ENCODE measurements at places on chromosomes 5 and 9.

- DNase-seq = no peak
These were observed 14.2 kb downstream of the TCERG1 start for GRCh38 chr5:146461319-146461718.

- DNase-seq = peak; percentile 56
These were observed 185.5 kb downstream of the HSD17B3 start for GRCh38 chr9:96116275-96117064.

DNA sequence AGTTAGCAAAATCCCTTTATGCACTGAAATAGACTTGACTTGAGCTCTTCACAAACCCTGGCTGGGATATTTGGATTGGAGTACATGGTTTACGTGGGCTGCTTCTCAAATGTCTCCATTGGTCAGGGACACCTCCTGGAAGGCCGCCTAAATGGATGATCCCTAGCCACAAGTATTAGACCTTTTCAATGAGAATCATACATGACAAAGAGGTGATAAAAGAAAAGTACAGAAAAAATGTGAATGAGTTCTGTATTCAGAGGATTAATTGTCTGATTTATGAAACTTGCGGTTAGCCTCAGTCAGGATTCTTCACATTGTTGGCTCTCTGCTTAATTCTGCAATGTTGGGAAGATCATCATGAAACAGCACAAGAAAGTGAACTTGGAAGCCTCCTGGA, 752.8 kb upstream of the ADAMTS16 start:
- no peak for DNase-seq

- DNase-seq = no peak
These were observed 3.1 kb upstream of the IL7R start for GRCh38 chr5:35853631-35854030.

GRCh38 chr9:20683351-20684034, 566 bp upstream of the FOCAD start:
- no peak for DNase-seq

- DNase-seq = no peak
These were observed 130.9 kb downstream of the CCDC192 start for GRCh38 chr5:127834094-127834531.

DNA sequence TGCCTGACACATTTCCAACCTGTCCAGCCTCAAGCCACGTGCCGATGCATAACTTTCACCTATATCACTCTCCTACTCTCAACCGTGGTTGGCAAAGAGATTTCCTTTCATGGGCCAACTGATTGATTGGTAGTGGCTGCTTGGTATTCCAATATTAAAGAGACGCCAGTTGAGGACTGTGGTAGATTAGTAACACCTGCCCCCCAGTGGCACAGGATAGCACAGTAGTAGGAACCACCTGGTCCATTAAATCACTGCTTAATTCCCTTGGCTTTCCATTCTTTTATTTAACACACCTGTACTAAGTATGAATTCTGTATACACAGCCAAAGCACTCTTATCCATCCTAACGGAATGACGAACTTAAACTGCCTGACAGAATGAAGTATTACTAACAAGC, 19.1 kb upstream of the FOXB2 start:
- DNase-seq = no peak

DNA sequence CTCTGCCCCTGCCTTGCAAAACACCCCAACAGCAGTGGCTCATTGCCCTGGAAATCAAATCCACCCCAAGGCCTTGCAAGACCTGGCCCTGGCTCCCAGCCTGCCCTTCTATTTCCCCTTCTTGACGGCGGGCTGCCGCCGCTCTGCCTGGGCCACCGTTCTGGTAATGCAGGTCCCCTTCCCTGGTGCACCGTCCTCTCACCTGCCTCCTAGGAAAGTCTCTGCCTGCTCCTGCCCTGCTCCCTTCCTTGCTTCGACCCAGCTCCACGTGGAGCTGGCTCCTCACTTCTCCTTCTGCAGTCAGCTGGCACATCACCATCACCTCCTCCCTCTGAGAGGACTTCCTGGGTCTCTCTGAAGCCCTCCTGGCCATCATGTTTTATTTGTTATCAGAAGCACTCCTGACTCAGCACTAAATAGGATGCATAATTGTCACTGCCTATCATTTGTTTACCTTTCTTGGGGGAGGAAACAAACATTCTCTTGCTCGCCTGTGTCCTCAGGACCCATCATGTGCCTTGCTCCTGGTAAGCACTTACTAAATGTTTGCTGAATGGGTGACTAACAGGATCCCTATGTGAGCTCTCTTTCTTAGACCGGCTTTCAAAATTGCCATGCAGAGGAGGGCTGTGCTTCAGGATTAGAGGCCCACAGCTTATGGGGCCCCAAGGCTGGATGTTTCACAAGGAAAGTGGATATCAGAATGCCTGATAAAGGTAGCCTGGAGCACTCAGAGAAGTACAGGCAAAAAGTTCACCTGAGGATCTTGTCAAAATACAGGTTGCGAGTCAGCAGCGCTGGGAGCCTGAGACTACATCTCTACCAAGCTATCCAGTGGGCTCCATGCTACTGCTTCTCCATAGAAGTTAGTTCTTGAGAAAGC, 19.6 kb upstream of the C5orf47 start:
- no peak for DNase-seq

DNA sequence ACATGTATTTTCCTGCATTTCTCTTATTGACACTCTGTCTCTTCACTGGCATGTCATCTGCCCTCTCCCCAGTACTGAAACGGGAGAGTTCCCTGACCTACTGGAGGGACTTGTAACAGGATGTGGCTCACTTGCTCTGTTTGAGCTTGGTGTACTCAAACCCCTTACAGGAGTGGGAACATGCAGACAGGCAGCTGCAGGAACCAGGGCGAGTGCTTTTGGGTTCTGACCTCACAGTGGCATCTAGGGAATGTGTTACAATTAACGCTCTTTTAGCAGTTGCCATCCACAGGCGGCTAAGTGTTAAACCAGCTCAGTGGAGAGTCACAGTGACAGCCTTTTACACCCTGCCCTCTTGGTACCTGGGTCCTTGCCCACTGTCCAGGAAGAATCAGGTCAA, 300.3 kb upstream of the GRAMD2B start:
- DNase-seq = peak; percentile 21

GRCh38 chr9:133670466-133670865, 34.3 kb downstream of the DBH start:
- no peak for DNase-seq

DNA sequence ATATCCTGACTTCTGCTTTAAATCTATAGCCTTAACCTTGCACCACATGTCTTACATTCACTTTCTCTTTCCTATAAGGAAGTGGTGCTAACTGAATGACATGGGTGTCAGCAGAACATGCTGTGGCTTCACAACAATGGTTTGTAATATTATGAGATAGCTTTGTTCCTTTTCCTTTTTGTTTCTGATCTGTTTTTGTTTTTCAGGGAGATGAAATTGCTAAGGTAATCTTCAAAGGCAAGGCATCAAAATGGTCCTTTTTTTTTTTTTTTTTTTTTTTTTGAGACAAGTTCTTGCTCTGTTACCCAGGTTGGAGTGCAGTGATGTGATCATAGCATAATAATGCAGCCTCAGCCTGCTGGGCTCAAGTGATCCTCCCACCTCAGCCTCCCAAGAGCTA, 53.6 kb upstream of the RANBP6 start:
- no peak for DNase-seq

DNA sequence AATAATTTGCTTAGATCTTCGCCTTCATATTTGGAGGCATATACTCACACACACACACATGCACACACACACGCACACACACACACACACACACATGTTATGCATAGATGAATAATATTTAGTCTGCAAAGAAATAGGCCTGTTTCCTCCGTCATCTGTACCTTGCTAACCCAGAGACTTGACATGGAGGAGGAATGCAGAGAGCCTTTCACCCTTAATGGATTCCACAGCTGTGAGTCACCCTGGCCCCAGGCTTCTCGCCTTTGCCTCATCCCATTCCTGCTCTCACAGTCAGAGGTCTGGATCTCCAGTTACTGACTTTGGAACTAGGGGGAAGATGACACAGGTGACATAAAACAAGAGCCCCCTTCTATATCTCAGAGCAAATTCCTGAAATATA, 29.7 kb downstream of the ZNF462 start:
- no peak for DNase-seq

DNA sequence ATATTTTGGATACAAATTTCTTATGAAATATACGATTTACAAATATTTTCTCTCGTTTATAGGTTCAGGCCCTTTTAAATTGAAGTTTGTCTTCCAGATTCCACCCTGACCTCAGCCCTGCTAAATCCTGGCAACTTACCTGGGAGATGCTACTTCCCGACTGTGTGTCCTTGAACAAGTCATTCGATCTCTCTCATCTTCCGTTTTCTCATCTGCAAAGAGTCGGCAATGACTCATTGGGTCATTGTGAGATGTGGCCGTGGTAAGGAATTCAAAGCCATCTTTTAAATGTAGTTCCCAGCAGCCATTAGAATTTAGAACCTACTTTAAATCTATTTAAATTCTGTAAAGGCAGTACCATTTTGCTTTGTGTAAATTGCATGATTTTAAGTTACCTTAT, 72.5 kb downstream of the LHX2 start:
- DNase-seq = no peak

DNA sequence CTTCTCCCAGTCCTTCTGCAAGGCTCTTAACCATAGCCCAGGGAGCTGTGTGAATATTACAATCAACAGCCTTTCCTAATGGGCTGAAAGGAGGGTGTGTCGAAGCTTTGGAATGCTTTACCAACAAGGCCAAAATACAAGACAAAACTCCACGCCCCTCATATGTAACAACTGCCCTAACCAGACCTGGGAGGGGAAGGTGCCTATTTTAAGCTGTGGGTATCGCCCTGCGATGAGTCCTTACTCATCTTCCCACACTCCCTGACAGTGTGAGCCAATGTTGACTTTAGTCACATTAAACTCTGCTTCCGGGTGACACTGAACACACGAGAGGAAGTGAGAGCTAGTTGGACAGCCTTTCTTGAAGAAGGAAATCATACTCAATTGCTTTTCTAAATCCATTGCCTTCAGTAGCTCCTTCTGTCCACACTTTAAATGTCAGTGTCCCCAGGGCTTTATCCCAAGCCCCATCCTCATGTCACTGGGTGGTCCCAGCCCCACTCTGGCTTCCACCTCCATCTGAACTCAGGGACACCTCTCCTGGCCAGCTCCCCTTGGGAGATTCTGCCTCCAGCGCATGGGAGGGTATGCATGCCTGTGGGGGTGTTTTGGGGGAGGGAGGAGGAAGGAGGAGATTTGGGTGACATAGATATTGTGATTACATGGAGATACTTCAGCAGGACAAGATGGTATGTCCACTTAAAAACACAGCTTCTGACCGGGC, 6.5 kb upstream of the TBC1D9B start:
- DNase-seq = no peak

DNA sequence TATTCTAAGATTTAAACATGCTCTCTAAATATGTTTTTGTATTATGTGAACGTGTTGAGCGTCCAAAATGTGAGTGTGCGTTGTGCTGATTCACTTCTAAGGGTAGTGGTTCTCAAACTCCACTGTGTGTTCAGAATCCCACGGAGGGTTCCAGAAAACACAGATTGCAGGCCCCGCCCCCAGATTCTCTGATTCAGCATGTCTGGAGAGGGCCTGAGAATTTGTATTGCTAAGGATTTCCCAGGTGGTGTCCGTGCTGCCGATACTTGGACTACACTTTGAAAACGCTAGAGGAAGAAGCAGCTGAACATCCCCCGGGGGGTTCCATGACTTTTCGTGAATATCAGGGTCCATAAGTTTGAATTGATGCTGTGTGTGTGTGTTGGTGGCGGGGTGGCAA, 1043.2 kb upstream of the WWC1 start:
- DNase-seq = no peak

DNA sequence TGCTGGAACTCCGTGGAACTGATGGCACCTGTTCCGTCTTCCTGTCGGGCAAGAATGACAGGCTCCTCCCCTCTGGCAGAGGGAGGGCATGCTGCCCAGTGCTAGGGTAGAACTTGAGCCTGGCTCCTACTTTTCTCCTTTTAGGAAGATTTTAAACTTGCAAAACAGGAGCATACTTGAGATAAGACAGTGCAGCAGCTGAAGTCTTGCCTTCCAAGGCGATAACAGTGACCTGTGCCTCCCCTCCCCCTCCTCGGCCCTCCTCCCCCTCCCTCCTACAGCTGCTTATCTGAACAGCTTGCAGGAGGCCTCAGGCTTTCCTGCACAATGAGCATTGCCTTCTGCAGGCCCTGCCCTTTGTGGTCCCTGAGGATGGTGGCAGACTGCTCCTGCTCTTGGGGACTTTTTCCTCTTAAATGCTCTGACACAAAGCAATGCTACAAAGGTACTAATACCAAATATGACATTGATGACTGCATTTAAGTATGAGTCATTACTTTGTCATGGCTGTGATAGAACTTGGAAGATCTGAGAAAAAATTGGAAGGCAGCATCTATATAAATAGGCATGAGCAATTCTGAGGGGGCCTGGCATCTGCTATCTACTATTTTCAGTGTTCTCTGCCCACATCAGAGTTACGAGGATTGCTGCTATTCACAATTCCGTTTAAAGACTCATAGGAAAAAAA, 2.0 kb downstream of the GADD45G start:
- DNase-seq = peak; percentile 78

GRCh38 chr5:178207917-178208280, 3.6 kb downstream of the HNRNPAB start:
- no peak for DNase-seq

DNA sequence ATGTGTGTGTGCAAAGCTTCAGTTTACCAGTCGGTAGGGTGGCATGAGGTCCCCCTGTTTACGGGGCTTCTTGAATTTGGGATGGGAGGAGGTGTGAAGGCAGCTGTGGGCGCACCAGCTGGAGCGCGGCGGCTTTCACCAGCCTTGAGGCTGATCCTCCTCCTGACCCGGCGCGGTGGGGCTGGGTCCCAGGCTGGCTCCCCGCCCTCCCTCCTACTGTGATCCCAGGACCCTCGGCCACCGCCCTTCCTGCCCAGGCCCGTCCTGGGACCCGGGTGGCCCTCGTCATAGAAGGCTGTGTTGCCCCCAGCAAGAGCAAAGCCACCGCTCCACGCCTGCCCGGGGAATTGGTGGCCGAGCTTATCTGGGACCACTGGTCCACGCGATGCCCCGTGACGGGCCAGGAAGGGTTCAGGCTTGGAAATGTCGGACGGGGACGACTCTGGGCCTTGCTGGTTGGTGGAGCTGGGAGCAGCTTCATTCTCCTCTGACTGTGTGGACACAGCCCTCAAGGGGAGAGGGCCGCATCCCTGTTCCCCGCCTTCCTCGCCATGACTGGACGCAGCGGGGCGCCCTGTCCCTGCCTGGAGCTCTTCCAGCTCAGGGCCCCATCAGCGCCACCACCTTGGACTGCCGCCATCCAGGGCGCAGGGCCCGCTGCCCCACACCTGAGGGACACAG, 271.1 kb upstream of the IRX1 start:
- DNase-seq = peak; percentile 48

DNA sequence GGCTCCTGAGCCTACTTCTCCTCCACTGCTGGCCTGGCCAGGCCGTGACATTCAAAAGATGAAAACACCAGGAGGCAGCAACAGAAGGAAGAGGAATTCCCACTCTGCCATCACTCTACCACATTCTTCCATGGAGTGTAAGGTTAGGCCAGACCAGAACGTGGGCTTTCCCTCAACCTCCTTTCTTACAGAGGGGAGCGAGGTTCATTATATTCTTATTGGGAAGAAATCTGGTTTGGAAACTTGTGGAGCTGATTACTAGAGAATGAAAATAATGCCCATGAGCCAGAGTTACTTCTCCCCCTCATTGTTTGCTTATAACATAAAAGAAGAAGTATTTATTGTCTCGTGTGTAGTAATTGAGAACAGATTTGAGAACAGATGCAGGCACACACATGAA, 136.3 kb upstream of the BASP1 start:
- no peak for DNase-seq

GRCh38 chr5:133751421-133751820, 139.1 kb upstream of the FSTL4 start:
- DNase-seq = no peak

- no peak for DNase-seq
These were observed 94.6 kb upstream of the TXNDC8 start for GRCh38 chr9:110432253-110432652.
